ENCODE measurements at places on chromosomes 4 and X.

DNA sequence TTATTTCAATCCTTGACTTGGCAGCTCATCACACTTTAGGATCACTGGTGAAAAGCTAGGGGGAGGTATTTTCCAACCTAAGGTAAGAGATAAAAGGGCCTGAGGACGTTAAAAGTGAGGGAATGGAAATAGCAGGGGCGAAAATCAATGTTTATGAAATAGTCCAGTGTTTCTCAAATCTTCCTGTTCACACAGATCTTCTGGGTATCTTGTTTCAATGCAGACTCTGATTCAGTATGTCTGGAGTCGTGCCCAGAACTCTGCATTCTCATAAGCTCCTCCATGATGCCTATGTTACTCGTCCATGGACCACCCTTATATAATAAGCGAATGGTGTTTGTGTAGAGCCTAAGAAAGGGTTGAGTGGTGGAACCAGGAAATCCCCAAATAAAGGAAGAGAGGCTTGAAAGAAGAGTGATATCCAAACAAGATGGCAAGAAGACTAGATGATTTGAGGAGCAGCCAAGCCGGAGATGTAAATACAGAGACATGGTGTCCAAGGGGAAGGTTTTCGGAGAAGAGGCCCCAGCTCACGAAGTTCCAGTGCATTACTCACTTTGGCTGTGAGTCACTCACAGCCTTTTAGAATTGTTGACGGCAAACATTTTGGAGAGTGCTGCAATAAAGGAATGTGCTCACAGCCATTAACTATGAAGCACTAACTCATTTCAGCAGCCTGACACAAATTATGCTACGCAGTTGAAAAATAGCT is 215.6 kb upstream of the PPARGC1A start:
- DNase-seq, result no peak

- no peak for DNase-seq
Measured at GRCh38 chr4:181301735-181302710, 941.2 kb upstream of the TENM3 start.

DNA sequence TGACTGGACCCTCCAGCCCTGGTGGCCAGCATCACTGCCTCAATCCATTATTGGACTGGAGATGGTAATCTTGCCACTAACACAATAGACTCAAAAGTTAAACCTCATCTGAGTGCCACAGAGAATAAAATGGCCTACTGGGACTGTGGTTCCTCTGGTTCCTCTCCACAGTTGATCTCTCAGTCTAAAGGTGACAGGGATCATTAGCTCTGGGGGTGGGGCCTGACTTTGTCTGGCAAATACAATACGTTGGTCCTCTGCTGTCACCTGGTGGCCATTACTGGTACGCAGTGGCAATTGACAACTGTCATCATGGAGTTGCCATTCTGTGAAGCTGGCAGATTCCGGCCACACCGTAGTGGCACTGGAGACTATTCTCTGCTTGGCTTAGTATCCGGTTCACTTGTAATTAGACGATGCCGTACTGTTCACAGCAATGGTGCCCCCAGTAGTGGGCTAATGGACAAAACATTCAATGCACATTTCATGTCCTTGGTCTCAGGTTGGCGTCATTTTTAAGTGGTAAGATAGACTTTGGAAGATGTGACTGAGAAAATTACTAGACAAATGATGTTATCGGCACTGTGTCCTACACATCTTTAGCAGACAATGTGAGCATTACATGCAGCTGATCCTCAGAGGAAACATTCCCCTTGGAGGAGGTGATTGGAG is 6.7 kb downstream of the FGFBP2 start:
- DNase-seq, result no peak

GRCh38 chrX:154650221-154650510 is 3.2 kb downstream of the CTAG2 start:
- peak; percentile 90 for DNase-seq

- no peak for DNase-seq
Measured at GRCh38 chrX:55874807-55875206, 157.3 kb downstream of the RRAGB start.

DNA sequence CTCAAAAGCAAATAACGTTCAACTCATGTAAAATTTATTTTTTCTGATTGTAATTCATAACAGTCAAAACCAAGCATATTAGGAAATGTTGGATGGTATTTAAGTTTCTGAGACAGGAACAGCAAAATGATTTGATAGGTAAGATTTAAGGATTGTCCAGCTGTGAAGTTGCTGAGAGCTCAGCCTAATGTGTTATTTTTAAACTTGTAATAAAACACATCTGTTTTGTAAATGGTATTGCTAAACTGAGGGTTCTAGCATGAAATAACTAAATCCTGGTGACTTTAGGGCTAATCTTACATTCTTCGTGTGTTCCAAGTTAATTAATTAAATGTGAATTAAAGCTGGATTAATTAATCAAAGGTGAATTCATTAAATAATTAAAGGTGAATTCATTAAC is 13.3 kb downstream of the TLR10 start:
- no peak for DNase-seq

DNA sequence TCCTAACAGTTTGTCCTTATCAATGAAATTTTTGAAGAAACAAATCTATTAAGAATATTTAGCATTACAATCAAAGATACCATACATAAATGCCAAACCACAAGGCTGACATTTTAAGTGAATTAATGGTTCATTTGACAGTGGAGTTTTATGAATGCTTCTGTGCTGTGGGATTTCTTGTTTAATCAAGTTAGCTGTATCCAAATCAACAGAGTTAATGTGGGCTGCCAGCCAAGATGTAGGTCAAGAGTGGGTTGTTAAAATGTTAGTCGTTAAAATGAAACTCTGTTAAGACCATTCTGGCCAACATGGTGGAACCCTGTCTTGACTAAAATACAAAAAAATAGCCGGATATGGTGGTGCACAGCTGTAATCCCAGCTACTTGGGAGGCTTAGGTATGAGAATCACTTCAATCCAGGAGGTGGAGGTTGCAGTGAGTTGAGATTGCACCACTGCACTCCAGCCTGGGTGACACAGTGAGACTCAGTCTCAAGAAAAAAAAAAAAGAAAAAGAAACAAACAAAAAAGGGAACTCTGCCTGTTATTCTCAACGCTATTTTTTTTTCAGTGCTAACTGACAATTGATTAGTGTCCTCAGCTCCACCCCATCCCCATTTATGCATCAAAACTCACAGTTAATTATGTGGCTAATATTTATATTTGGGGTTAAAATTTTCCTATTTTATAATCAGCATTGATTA is 20.2 kb downstream of the GPAT3 start:
- DNase-seq, result no peak

DNA sequence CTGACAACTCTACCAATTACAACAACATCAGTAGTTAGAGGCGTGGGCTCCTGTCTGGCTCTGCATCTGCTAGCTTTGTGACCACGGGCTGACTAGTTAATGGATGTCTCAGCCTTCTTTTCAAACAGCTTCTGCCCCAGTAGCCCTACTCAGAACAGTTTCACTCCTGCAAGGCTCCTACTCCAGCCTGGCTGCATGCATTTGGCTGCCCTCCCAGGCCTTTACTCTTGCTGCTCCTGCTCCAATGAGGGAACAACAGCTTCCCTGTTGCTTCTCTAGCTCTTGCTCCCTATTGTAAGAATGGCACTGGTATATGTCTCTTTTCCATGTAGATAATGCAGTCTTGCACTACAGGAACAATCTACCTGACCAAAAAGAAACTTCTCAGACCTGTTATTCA is 93.3 kb downstream of the TTC29 start:
- DNase-seq, result no peak

GRCh38 chr4:183798301-183799253 is 106.5 kb upstream of the STOX2 start:
- no peak for DNase-seq

- no peak for DNase-seq
Measured at GRCh38 chrX:3743801-3744439, 30.5 kb upstream of the PRKX start.

DNA sequence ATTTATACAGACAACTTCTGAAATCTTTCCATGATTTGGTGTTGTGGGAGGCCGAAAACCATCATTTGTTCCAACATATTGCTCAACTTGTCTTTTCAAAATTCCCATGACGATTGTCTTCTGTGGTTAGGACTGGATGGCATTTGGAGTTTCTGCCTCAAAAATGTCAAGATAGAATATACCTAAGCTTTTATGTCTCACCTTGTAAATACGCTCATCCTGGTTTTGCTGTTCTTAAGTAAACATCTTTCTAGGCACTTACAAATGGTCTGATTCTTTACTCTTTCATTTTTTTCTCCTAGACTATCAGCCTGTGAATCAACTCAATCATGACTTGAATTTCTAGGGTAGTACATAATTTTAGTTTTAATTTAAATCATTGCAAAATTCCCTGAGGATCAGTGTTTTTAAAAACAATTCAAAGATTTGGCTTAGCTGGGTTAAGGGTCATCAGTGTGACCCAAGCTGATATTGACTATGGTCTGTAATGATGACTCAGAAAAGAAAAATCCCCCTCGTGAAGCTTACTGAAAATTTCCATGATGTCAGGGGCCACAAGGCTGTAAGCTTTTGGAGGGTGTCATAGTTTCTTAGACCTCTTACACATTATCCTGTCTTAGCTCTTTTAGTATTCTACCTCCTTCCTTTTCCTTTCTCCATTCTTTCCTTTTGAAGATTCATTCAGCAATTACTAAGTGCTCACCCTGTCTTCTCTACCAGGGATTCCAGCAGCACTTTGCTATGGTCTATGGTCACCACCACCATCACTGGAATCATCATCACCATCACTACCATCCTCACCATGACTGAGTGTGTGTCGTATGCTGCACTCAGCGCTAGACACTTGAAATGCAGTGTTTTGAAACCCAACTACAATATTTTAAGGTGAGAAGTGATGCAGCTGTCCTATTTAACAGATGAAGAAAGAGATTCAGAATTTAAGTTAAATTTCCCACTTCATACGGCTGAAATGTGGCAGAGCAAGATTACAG is 124.4 kb downstream of the CPE start:
- no peak for DNase-seq
